CD4-positive, alpha-beta memory T cell (primary cell): ENCODE measurements at places on chromosomes 5 and 9.

DNA sequence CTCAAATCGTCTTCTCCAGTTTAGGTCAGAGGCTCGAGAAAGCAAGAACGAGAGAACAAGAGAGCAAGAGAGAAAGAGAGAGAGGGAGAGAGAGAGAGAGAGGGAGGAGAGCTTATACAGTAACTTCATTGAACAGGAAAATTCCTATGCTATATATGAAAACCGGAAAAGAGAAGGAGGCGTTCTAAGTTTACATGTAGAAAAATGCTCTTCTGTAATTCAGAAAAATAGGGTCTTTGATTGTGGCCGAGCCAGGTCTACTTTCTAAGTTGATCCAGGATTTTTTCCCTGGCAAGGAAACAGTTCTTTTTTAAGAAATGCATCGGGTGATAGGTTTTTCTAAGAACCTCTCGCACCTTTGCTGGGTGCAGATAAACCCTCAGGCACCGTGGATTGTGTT is 29.5 kb downstream of the COL15A1 start:
- DNase-seq, result no peak

GRCh38 chr5:148186248-148187003 is 16.4 kb upstream of the SPINK6 start:
- DNase-seq, result no peak

GRCh38 chr9:69674112-69674685 is 2.0 kb upstream of the APBA1 start:
- no peak for DNase-seq

GRCh38 chr9:134054891-134055811 is 12.7 kb downstream of the BRD3 start:
- DNase-seq, result no peak

DNA sequence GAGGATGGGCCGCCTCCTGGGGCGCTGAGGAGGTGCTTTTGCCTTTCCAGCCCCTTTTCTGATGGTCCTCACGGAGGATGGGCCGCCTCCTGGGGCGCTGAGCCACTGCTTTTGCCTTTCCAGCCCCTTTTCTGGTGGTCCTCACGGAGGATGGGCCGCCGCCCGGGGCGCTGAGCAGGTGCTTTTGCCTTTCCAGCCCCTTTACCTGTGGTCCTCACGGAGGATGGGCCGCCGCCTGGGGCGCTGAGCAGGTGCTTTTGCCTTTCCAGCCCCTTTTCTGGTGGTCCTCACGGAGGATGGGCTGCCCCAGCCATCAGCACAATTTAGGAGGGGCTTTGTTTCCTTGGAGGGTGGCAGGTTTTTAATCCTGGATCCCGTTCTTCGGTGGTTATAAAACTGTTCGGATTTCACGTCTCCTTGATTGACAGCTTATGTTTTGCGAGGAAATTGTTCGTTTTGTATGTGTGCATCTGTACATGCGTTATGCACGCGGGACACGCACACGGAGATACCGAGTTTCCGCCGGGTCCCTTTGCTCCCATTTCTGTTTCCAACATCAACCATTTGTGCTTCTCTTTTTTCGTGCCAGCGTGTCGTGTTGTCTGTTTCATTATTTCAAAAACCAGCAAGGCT is 34.7 kb upstream of the SLC9A3 start:
- DNase-seq, result no peak

DNA sequence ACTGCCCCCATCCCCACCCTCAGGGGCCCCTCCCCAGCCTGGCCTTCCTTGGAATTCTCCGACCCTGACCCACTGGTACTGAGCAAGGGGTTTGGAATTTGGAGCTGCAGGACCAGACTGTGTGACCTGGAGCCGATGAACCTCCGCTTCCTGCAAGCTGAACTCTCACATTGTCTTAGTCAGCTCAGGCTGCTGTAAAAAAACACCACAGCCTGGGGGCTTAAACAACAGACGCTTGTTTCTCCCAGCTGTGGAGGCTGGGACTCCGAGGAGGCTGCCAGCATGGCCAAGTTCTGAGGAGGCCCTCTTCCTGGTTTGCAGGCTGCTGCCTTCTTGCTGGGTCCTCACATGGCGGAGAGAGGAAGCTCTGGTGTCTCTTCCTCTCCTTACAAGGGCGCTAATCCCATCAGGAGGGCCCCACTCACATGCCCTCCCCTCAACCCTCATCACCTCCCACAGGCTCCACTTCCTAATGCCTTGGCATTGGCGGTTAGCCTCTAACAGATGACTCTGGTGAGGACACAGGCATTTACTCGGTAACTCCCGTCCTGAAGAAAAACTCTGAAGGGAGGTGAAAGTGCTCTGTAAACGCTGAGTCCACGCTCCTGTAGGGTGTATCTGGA is 42.4 kb downstream of the C5orf15 start:
- no peak for DNase-seq

GRCh38 chr9:16282718-16283117 is 587.8 kb downstream of the BNC2 start:
- no peak for DNase-seq

GRCh38 chr9:20015427-20015931 is 226.6 kb upstream of the SLC24A2 start:
- no peak for DNase-seq

DNA sequence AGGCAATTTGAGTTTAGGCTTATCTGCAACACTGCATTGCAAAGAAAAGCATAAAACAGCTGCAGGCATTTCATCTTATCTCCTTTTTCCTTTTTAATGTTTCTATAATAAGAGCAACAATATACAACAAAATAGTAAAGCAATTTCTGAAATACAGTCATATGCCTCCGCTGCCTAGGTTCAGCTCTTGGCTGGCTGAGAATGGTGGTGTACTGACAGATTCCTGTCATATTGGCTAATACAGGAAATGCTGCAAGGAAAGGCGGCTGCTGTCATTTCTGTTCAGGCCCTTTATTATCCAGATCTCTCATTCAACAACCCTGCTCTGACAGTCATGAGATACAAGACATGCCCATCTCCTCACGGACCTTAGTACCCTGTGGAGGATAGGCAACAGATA is 677.0 kb downstream of the TAF11L14 start:
- no peak for DNase-seq

DNA sequence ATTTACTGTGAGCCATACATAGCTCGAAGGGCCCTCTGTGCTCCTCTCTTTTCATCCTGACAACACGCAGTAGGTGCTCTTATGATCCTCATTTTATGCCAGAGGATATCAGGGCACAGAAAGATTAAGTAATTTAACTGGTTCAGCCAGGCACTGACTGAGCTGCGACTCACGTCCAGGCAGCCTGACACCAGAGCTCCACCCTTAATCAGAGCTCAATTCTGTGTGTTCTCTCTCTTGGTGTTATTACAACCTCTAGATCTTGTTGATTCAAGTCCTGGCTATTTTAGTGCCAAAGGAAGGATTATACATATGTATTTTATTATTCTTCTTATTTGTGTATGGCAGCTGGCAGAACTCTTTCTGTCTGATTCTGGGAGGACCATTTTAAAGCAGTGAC is 59.7 kb downstream of the OSMR start:
- DNase-seq, result no peak

- DNase-seq, result no peak
Measured at GRCh38 chr9:86052556-86053468, 46.5 kb downstream of the GOLM1 start.

- DNase-seq, result no peak
Measured at GRCh38 chr5:106874531-106874930, 796.2 kb downstream of the EFNA5 start.

DNA sequence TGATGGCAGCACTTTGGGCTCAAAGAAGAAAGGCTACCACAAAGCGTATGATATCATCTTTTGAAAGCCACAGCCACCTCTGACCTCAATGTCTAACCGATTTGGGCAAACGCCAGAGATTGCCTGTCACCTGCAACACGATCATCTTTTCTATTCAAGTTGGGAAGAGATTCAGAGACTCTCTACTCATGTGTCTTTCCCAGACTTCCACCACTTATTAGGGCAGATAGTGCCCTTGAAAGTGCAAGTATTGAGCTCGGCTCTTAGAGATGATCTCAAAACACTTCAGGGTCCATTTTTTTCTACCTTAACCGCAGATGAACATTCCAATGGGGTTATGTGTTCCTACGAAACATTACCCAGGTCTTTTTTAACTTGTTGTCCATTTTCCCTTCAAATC is 213.7 kb downstream of the DRD1 start:
- no peak for DNase-seq

- DNase-seq, result no peak
Measured at GRCh38 chr9:79613145-79613544, 41.4 kb downstream of the TLE4 start.

GRCh38 chr5:142428773-142429473 is 104.1 kb upstream of the SPRY4 start:
- DNase-seq, result no peak

GRCh38 chr9:129125478-129125877 is 14.3 kb downstream of the PTPA start:
- no peak for DNase-seq

GRCh38 chr9:120184266-120184665 is 395.7 kb downstream of the CDK5RAP2 start:
- no peak for DNase-seq

DNA sequence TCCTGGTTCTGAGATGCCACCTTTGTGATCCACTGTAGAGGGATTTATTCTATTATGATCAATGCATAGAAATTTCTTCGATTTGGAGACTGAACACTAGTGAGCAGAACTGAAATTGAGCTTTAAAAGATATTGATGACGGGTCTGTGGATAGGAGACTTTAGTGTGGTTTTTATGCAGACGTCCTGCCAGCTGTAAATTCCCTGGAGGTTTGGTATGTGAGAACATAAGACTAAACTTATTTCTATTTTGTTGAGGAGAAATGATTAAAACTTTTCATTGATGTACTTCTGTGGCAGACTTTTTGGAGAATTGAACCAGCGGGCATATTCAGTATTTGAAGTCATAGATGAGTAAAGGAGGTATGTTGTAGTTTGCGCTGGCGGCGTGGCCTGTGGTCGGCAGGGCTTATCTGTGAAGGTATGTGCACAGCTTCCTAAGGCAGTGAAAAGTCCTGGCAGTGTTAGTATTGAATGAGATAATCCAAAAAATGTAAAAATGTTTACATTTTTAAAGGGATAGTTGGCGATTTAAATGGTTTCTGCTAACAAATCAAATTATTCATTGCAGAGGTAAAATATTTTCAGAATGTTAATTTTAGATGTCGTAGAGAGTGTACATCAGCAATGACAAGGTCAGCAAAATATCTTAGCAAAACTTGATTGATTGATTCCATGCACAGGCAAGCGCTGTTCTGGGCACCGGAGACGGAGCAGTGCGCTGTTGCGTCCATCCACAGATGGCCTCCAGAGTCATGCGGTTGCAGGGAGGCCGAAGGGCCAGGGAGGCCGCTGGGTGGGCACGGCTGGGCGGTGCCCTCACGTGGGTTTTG is 20.4 kb downstream of the TENT4A start:
- DNase-seq, result no peak

DNA sequence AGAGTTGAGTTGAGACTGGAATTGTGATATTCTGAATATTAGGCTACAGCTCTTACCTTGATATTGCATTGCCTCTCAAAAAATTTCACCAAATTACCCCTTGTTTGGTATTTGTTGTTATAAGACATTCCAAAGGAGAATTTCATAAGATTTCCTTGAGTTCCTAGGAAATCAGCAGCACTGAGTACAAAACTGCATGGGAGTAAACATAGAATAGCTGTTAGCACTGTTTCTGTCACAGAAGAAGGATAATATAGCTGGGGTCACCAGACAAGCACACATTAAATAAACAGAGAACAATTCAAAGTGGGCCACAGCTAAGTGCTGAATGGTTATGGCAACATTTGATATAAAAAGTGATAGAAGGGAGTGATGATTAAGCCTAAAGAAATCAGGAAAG is 724.3 kb downstream of the PRELID2 start:
- DNase-seq, result no peak

DNA sequence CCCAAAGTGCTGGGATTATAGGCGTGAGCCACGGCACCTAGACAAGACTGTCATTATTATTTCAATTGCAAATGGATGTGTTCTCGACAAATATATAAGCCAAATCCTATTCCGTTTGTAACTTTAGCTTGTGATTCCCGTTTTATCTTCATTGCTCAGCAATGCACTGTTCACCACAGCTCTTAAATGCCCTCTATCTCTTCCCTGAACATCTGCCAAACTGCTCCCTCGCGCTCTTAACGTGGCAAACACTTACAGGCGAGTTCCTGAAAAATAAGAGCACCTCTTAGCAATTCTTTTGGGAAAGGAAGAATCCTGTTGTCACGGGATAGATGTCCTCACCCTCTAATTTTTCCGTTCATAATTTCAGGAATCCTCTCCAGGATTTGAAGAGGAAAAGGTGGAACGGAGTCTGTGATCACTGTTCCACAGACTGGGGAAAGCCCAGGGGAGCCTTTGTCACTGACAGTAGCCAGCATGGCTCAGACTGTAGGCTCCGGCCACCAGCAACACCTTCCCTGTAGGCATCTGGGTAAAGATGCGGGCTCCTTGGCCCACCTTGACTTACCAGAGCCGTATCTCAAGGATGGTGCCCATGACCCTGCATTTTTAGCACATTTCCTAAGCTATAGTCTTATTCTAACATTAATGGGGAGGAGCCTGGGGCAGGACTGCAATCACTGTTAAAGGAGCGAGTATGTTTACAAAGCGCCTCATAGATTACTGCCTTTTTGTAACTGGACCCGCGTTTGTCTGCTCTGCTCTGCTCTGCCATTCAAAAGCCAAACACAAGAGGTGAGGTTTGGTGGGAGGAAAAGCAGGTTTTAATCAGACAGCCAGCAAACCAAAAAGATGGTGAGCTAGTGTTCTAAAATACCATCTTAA is 20.2 kb upstream of the GNPDA1 start:
- no peak for DNase-seq

GRCh38 chr5:151751593-151751992 is 6.8 kb downstream of the ATOX1 start:
- no peak for DNase-seq

- no peak for DNase-seq
Measured at GRCh38 chr5:149679876-149680809, 50.0 kb upstream of the PPARGC1B start.

GRCh38 chr9:81112627-81113452 is 576.5 kb downstream of the TLE1 start:
- no peak for DNase-seq

- no peak for DNase-seq
Measured at GRCh38 chr5:179288809-179289185, 56.5 kb downstream of the ADAMTS2 start.

DNA sequence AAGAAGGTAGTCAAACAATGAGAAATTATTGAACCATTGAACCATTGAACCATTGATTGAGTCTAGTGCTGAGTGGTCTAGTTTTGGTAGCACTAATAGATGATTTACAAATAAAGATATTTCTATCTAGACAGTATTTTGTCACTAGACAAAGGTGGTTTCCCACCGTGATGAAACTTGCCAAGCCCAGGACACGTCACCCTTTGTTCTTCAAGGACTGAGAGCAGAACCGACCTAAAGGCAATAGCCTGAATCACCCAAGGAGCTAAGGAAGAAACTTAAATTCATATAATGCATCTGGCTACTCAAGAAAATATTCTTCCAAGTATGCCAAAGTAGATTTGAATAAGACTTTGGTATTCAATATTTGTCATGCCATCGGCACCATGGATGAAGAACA is 103.3 kb downstream of the ESM1 start:
- DNase-seq, result no peak

- no peak for DNase-seq
Measured at GRCh38 chr9:101242651-101243050, 142.2 kb downstream of the BAAT start.

- no peak for DNase-seq
Measured at GRCh38 chr9:68508547-68508946, 32.1 kb downstream of the TMEM252 start.
